ENCODE measurements at places on chromosomes 1 and 21.

DNA sequence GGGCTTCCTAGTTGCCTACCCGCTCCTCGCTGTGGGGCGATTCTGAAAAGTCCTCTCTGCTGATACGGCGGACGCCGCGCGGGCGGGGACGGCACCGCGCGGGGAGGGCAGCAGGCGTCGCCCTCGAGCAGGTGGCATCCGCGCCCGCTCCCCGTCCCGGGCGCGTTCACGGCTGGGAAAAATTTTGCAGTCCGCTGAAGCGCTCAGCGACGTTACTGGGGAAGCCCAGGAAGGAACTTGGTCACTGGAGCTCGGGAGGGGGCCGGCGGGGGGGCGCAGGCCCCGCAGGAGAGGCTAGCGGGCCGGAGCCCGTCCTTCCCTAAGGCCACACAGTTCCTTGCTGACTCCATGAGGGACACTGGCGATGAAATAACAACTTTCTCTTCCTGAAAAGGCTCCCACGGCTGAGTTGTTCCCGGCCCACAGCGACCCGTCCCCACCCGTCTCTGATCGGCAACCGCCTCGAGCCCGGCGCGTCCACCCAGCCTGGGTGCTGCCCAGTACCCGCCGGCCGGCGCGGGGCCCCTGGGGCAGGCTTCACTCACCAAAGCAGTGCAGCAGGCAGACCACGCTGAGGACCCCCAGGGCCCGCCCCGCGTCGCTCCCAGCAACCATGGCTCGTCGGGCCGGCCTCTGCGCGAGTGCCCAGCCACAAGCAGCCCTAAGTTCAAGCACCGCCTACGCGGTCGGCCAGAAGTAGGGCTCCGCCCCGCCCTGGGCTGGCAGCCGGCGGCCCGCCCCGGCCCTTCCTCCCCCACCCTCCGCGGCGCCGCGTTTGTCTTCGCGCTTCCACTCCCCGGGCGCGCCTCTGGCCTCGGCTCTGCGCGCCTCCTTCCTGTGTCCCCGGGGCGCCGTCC, at the start of gene CD58:
TSS of gene CD58 (minus strand) at position 669 of the 857 bp plus-strand sequence. CDS start at position 615, 54 bp downstream.
- DNase-seq: peak; percentile 69

- no peak for DNase-seq
Measured at GRCh38 chr1:32742199-32742947, 39.8 kb upstream of the SYNC start.

DNA sequence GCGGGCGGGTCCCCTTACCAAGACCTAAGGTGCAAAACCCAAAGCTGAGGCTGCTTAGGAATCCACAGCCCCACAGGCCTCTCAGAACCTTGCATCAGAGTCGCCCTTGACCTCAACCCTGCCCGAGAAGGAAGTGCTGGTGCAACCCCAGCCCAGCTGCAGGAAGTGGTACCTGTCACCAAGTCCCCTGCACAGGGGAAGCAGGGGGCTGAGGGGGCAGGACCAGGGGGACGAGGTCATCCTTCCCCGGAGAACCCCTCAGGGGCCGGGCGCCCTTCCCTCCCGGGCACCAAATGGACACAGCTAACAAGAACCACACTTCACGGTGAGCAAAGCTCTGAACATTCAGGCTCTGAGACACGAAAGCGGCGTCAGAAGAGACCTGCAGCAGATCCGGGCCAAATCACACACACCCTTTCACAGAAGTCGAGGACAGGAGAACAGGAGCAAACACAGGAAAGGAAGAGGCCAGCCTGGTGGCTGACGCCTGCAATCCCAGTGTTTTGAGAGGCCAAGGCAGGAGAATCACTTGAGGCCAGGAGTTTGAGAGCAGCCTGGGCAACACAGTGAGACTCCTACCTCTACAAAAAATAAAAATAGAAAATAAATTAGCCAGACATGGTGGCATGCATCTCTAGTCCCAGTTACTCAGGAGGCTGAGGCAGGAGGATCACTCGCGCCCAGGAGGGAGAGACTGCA, 6.4 kb downstream of the ITGB2 start:
- peak; percentile 79 for DNase-seq

GRCh38 chr1:5938101-5938646, 54.1 kb downstream of the NPHP4 start:
- DNase-seq: no peak

DNA sequence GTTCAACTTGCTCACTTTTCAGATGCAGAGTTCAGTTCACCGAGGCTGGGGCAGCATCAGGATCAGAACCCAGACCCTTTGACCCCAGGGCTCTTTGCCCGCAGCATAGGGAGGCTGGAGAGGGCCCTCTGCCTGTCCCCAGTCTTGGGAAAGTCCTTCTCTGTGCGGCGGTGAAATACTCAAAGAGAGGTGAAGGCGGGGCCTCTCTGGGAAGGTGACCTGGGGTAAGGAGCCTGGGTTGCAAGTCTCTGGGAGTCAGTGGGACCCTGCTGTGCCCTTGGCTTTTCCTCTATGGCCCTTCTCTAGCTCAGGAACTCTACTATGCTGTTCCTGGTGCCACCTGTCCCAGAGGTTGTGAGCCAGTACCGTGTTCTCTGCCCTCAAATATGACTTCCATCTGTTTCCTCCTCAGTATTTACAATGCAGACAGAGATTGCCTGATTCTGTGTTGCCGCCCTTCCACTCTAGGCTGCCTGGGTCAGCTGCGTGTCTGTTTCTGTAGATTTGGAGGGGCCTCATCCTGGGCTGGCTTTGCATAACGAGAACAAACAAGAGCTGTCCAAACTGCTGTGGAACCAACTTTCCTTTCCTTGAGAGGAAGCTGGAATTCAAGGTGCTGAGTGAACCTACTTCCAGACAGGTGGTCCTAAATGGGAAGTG, 18.7 kb upstream of the ZBTB21 start:
- no peak for DNase-seq

- no peak for DNase-seq
Measured at GRCh38 chr1:159152031-159152430, 19.4 kb upstream of the CADM3 start.

GRCh38 chr1:119079881-119080280, 60.6 kb downstream of the WARS2 start:
- no peak for DNase-seq

- no peak for DNase-seq
Measured at GRCh38 chr1:246083416-246083815, 423.7 kb downstream of the SMYD3 start.

DNA sequence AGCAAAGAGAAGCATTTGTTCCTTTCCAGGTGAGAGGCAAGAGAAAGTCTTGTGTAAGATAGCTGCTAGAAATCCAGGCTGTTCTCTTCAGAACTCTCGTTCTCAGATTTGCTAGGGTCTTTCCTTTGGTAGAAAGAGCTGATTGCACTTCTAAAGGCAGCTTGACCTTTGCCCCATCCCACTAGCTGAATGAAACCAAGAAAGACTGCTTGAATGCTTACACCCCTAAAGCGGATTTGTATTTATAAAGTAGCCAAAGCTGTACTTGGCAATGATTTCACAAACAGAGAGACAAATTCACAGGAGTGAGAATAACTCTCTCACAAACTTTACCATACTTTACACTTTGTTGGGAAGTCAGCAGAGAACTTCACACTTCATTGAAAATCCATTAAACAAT, 424.1 kb downstream of the TTLL7 start:
- DNase-seq: no peak

- no peak for DNase-seq
Measured at GRCh38 chr21:45029948-45030681, 44.3 kb upstream of the ADARB1 start.

DNA sequence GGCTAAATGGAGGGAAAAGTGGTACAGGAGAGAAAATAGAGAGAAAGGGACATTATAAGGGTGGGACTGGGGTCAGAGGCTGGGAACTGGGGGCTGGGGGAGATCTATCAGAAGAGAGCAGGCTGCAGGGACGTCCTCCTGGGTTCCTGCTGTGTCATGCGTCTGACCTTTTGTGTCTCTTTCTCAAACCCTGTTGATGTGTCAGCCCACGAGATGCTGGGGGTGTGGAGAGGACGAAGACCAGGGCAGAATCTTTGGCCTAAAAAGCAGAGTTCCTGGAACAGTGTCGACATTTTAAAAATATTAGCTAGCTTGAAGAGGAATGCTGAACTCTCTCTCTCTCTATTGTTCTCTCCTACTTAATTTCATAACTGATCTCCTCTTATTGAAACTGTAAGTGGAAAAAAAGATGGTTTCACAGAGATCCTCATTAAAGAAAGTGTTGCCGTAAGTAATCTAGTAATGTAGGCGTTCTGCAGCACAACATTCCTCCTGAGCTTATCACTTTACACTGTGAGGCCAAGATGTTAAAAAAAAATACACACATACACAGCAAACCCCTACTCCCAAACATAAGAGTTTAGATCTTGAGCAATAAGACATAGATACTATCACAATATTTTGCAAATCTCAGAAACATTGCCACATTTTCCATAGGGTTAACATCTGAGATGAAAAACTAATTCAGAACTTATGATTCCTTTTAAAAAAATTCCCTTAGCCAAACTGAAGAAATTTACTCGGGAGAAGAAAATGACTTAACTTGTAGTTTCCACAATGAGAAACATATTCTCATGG, 52.6 kb downstream of the RUNX1 start:
- no peak for DNase-seq

DNA sequence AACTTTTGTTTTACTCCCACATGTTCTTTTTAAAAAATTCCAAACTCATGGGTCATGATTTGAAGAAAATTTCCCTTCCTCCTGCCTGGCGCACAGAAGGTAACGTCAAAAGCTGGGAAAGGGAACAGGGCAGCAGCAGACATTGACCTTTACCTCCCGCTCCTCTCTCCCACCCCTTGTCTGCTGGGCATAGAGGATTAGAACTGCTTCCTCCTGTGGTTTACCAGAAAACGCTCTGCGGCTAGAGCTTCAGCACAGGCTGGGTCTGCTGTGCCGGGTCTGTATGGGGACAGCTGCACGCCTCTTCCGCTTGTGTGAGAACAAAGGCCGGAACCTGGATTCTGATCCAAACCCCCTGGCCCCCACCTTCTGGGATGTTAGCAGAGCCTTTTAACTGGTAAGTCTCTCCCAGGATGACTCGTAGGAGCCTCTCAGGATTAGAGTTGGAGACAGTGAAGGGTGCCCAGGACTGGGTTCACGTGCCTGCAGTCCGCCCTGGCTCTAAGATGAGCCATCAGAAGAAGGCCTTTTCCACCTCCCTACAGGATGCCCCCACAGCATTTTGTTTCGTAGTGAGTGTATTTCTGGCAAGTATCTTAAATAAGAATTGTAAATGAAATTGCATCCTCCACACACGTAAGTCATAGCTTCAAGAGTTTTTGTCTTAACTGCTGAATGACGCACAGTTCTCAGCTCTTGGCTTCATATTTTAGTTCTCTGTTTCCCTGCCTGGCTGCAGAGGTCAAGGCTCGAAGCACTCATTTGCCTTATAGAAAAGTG, 5.2 kb downstream of the H6PD start:
- DNase-seq: no peak

DNA sequence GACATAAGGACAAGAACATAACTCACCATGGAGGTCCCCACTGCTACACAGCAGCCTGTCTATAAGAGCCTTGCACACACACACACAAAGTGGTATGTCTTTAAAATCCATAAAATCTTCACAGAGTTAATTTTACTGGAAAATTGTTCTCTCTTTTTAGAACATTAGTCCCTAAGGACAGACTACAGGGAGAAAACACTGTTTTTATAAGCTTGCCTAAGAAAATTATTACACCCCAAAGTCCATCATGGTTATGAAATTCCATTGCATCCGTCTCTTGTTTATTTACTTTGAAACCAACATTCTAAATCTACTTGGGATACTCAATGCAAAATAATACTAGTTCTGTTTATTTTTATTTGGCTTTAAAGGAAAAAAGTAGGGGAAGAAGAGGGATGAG, 197.4 kb downstream of the SETD4 start:
- no peak for DNase-seq

GRCh38 chr1:111347026-111347425, 56.4 kb downstream of the CHIA start:
- DNase-seq: no peak

GRCh38 chr21:15728046-15728445, 1.7 kb upstream of the USP25 start:
- DNase-seq: no peak

- no peak for DNase-seq
Measured at GRCh38 chr1:201261771-201262547, 21.3 kb upstream of the PKP1 start.

DNA sequence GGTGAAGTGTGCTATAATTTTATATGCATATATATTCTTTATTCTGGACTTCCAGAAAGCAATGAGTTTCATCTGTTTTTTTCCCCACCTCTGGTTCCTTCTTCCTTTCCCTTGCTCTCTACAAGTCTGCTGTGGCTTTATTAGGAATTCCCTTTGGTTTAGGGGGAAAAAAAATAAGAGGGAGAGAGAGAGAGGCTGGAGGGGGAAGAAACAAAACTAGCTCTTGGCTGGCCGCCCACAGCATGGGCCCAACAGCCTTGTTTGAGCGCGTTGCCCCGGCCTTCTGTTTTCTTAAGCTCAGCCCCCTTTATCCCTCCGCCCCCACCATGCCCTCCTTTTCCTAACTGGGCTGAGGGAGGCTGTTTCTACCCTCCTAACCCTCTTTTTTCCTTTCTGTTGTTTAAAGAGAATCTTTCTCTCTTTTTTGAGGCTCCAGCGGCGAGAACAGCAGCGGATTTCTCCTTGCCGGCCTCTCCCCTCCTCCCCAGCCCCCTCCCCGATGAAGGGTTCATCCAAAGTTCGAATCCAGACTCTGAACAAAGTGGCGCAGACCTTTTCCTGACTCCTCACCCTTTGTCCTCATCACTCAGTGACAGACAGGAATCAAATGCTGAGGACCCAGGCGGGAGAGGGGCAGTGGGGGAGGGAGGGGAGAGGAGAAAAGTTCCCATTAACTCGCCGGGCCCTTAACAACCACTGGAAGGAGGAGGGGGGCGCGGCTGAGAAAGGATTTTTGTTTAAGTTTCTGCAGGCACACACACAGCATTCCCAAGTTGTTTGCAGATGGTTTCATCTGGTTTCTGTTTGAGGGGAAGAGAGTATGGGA, 29.7 kb downstream of the PBX1 start:
- DNase-seq: no peak

GRCh38 chr1:121458291-121459048, 273.7 kb downstream of the SRGAP2C start:
- DNase-seq: no peak

GRCh38 chr1:48221657-48222056, 859 bp upstream of the SLC5A9 start:
- no peak for DNase-seq

DNA sequence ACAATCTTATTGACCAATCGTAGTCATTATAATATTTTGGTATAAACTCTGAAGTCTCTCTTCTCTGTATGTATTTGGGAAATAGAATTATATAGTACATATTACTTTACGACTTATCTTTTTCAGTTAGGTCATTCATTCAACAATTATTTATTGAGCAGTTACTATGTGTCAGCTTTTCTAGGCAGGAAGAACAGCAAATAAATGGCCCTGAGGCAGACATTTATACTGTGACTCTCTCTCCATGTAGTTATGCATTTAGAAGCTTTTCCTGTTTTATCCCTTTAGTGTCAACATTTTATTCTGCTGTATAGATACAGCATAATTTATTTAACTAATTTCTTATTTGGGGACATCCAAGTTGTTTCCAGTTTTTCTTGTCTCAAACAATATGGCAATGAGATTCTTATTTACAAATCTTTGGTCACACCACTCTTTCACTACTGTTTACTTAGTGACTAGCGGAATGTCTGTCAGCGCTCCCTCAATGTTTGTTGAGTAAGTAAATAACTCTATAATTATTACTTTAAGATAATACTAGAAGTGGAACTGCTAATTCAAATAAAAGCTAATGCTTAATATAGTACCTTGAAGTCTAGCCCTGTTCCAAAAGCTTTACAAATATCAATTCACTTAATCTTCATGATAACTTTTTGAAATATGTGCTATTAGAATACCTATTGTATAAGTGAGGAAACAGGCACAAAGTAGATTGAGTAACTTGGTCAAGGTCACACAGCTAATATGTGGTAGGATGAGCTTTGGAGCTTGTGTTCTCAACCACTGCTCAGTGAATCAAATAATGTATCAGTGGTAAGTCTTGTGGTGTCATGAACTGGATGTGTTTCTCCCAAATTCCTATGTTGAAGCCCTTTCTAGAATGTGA, 465.6 kb downstream of the SIPA1L2 start:
- DNase-seq: no peak
